ENCODE measurements at places on chromosomes 12 and 14.
A peak's percentile ranks its signal among the peaks of the same experiment; 100 is the strongest.

DNA sequence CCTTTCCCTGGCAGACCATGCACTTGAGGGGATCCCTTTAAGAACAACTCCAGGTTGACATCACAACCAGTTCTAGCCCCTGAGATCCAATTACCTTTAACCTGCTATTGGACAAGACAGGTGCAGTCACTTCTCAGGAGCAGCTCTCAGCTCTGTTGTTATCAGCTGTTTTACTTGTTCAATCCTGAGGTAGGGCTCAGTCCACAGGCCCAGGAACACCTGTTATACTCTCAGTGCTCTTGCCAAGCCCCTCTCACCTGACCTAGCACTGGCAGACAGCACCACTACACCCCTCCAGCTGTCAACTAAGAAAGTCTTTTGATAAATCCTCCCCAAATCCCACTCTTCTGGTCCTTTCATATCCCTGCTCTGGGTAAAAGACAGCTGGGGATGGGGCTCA, 163.9 kb upstream of the TMTC2 start:
- no peak for DNase-seq

DNA sequence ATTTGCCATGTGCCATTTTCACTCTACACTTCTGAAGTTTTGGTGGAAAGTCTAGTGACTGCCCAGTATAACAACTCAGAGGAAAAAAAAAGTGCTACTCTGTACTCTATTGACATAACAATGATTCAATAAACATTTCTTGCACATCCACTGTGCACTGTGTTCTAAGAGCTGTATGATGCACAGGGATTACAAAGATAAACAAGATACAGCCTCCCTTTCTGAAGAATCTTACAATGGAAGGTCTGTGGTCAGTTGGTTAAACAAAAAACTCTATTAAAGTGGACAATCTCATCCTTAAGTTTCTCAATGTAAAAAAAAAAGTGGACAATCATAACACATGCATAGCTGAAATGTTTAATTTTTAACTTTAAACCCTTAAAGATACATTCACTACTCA, 105.7 kb upstream of the RASSF8 start:
- no peak for DNase-seq

DNA sequence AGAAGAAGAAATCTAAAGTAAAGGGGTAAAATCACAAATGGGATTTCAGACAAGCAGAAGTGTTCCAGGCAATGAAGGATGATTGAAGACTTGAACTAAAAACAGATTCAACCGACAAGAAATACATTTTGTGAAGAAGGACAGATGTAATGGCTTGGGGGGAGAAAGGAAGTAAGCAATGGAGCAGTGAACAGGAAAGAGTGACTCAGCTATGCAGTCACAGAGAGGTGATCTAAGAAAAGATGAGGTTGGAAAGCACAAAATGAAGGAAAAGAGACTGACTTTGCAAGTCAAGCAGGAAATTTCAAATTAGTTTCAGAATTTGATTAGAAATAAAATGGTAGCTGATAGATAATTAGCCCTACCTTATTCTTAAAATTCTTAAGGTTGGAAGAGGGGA, 66.5 kb downstream of the PUS7L start:
- no peak for DNase-seq

- no peak for DNase-seq
These were observed 1.5 kb upstream of the PLEKHG3 start for GRCh38 chr14:64702493-64703394.

- no peak for DNase-seq
These were observed 310.5 kb downstream of the ETNK1 start for GRCh38 chr12:22935501-22935900.

GRCh38 chr12:113625499-113625898, 153.8 kb upstream of the LHX5 start:
- DNase-seq: no peak

- DNase-seq: no peak
These were observed 23.4 kb downstream of the SYNDIG1L start for GRCh38 chr14:74402401-74403251.

DNA sequence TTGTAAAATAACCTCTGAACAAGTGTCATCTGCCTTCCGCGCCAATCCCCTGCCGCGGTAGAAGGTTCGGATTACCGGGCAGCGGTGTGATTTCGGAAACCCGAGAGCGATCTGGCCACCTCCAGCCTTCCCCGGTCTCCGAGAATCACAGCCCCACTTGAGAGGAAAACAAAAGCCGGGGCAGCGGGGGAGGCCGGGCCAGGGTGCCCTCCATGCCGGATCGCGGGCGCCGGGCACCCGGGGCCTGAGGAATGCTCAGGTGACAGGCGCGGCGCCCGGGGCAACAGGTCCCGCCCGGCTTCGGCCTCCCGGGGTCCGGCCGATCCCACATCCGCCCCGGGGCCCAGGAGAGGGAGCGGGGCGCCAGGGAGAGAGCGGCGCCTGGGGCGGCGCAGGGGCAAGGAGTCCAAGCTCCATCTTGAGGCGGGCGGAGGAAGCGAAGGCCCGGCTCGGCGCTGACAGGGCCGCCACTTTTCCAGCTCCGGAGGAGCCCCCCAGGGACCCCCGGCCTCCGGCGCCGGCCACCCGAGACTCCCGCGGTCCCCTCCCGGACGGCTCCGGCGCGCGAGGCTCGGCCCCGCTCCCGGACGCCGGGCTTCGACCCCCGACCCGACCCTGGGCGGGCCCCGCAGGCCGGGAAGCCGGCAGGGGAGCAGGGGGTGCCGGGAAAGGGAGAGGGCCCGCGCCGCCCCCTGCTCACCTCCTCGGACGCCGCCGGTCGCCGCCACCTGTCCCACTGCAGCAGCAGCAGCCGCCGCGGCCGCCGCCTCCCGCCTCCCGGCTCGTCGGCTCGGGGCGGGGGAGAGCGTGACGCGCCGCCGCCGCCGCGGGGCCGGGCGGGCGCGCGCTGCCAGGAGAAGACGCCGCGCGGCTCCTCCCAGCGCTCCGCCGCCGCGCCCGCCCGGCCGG, at the start of gene CLIP1:
CLIP1 (minus strand) TSS at position 849 of the 909 bp plus-strand sequence. CDS start 42,217 bp downstream, outside the sequence.
- no peak for DNase-seq

GRCh38 chr12:103794309-103795213, 46.5 kb downstream of the NT5DC3 start:
- no peak for DNase-seq

GRCh38 chr14:29749327-29749726, 178.3 kb downstream of the PRKD1 start:
- no peak for DNase-seq

DNA sequence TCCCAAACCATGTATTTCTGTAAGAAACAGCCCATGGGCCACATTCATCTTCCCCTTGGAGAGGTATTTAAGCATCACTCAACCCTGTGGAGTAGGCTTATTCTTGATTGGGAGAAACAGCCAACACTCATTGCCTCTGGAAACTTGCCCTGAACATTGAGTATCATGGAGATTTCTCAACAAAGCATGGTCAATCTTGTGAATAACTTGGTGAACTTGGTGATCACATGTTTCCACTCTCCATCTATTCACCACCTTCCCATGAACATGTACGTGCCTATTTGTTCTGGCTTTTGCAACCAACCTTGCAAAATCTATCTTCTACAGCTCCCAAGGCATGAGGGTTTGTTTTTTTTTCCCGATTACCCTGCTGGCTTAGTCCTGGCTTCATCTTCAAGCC, 163.2 kb downstream of the PAH start:
- DNase-seq: no peak

- DNase-seq: peak; percentile 84
These were observed 670.9 kb downstream of the DIO2 start for GRCh38 chr14:79540394-79540793.

DNA sequence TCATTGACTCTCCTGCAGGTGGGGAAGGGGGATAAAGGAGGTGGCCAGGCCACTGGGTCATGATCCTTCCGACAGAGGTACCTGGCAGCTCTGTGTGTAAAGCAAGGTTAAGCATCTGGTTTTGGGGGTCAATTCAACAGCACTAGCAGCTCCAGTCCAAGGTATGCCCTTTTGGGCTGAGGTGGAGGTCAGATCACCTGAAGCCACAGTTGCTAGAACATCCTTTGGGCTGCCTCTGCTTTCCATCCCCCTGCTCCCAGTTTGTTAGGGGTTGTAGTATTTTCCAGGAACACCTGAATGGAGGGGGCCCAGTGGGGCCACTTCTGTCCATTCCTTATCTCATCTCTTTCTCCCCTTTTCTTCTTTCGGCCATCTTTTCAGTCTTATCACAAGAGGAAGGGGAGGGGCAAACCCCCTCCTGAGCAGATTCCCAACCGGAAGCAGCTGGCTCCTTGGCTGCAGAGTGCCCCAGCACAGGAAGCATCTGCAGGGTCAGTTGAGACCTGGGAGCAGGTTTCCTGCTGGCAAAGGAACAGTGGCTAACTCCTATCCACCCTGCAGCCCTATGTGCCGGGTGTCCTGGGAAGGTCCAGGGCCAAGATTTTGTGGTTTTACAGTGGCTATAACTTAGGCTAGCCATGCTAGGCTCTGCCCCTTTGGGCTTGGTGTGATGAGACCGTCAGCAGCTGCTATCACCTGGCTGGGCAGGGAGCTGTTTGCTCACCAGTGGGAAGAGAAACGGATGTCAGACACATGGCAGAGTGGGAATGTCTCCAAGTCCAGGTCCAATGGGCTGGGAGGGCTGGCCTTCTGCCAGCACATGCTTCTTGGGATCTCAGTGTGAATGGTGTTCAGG, 40.2 kb downstream of the SH2B3 start:
- no peak for DNase-seq

GRCh38 chr12:64004641-64005040, 160.1 kb downstream of the SRGAP1 start:
- no peak for DNase-seq

- no peak for DNase-seq
These were observed 283.1 kb downstream of the DPF3 start for GRCh38 chr14:72610831-72611200.

DNA sequence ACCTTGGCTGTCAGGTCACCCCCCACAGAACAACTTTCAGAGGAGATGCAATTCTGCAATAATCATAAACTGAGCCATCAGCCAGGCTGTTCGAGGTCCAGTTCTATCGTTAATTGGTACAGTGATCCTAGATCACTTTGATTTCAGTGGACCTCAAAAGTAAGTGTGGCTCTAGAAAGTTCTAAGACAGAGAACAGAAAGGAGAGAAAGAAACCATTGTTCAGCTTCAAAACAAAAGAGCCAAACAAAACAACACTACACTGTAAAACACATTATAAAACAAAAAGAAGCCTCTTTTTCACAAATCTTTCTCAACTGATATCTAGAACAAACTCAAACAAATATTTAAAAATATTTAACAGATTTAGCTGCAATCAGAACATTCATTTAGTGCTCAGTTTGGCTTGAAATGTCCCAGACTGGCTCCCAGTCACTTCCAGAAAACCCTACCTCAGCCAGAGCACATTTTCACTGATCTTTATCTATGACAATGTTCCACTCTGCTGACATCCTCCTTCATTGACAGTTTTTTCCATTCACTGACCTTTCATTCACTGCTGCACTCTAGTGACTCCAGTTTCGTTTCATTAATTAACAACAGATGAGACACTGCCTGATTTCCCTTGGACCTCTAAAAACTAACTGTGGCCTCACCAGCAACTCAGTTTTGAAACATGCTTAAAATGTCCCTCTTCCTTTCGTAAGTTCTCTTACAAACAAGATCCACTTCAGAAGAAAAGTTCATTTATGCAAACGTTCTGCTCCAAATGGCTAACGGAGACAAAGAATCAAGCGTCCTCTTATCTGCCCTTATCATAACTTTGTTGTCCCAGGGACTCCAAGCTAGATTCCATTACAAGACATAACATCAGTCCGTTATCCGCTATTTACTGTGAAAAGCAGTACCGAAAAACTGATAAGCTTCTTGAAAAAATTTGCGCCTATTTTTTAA, 56.8 kb downstream of the DUSP16 start:
- DNase-seq: peak; percentile 46

GRCh38 chr14:104723651-104724406, at the start of gene ADSS1:
ADSS1 (plus strand) TSS chr14:104724229; CDS start chr14:104724271, 42 bp downstream.
- DNase-seq: no peak

- DNase-seq: no peak
These were observed 45.6 kb downstream of the UBE3B start for GRCh38 chr12:109523071-109523470.

- no peak for DNase-seq
These were observed 18.1 kb upstream of the HSP90B1 start for GRCh38 chr12:103912069-103912468.

DNA sequence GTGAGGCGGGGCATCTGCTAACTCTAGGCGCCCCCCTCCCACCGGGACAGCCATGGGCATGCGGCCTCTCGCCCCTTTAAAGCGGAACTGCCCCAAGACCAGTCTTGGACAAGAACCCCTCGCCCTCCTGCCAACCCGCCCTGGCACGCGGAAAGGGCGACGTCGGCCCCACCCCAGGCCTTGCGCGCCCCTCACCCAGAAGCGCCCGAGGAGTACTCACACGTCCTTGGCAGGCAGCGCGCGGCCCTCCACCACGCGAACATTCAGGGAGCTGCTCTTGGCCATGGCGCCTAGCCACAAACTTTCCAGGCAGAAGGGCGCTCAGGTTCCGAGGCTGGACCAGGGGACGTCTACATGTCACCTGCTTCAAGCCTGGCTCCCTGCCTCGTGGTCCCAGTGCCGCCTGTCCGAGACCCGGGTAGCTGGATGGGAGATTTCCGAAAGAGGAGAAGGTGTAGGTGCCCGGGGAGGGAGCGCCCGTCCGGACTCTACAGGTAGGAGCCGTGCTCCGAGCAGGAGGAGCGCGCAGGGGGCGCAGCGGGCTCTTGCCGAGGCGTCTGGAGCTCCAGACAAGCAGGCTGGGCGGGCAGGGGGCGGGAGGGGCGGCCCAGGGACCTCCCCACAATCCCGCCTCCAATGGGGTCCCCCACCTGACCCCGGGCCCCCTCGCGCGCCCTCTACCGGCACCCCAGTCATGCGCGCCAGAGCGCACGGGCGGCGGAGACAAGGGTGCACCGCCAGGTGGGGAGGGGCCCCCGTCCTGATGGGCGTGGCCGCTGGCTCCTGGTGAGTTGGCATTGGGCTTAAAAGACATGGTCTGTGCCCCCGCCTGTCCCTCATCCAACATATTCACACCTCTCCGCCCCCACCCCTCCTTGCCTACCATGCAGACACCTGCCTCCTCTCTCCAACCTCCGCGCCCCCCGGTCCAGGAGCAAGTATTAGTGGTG, at the start of gene RASAL1:
RASAL1 (minus strand) TSS at position 584 of the 950 bp plus-strand sequence; CDS start at position 285, 299 bp downstream.
- DNase-seq: no peak

DNA sequence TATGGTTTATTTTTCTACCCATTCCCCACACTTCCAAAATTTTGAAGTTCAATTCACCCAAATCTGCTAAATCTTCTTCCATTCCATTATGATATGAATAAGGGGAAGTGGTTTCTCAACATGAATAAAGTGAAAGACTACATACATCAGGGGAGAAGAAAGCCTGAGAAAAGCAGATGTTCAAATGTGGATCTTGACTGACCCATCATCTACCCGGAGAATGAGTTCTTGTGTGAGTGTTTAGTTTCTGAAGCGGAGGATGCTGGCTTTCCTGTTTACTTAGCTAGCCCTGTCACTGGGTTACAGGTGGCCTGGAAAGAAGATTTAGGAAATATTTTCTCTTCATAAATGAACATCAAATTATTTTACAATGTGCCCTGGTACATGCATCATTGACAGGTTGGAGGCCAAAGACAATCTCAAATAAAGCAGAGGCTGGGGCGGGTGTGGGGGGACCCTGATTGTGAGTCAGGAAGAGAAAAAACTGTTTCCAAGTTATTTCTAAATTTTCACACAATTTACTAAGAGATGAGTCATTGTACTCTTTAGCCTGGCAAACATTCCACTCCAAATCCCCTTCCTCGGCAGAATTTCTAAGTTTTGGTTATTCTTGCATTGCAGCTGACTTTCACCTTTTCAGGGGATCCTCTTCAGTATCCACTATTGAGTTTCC, 135.6 kb downstream of the SLC25A21 start:
- DNase-seq: no peak

Measured in urinary bladder (tissue), 4 donors.